ENCODE measurements at places on chromosomes 12 and 14.

DNA sequence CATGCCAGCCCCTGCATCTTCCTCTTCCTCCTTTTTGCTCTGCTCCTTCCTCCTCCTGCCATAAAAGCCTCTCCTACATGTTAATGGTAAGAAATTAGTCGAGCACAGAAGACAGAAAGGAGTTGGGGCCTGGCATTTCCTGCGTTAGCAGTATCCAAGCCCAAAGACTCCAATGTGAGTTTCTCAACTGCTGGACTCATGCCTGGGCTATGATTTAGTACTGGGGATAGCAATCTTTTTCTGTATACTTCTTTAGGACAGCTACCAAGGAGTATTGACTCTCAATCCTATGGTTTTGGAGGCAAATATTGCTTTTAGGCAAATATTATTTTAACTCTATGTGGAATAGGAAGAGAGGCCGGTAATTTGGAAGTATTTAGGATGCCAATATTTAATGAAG, 18.0 kb upstream of the SLC38A4 start:
- H3K27ac ChIP-seq: no peak overlapping the region
- no peaks in the 10 kb centered on the region for H3K27me3 ChIP-seq
- no peak for DNase-seq
- no peak overlapping the region for H3K4me3 ChIP-seq
- H3K4me1 ChIP-seq: no peaks in the 10 kb centered on the region

- H3K4me3 ChIP-seq: no peak overlapping the region
- H3K27me3 ChIP-seq: no peaks in the 10 kb centered on the region
- no peak overlapping the region for H3K27ac ChIP-seq
- H3K4me1 ChIP-seq: peaks cover 12% of the 10 kb centered on the region
- H3K36me3 ChIP-seq: peaks cover 46% of the 10 kb centered on the region
These were observed 27.2 kb upstream of the AP4S1 start for GRCh38 chr14:30998100-30998706.

DNA sequence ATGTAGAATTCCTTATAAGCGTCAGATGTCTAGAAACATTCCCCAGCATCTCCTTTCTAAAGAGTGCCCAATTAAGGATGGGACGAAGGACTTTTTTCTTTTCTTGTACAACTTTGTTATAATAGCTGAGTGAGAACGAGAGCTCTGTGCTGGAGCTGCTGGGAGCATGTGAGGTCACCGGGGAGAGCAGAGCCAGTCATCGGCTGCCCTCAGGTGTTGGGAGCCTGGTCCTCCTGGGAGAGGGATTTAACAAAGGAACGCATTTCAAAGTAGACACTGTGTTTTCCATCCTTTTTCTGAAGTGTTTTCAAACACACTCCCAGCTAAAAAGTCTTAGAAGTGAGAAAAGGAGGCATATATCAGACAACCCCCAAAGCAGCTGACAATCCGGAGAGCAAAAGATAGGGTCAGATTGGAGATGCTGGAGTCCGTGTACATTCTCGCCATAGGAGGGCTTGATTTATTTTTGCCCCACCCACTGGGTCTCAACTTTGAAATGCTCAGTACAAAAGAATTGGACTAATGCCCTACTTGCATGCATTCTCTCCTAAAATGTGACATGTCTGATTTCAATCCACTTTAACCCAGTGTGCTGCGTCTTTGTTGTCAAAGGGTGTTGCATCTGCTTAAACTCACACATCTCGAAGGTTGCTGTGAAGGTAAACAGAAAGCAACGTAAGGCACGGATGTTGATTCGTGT, 50.8 kb upstream of the PIWIL1 start:
- peaks cover 3% of the 10 kb centered on the region for H3K36me3 ChIP-seq
- H3K27me3 ChIP-seq: no peaks in the 10 kb centered on the region
- H3K27ac ChIP-seq: no peak overlapping the region
- no peak overlapping the region for H3K4me3 ChIP-seq
- no peak for DNase-seq

DNA sequence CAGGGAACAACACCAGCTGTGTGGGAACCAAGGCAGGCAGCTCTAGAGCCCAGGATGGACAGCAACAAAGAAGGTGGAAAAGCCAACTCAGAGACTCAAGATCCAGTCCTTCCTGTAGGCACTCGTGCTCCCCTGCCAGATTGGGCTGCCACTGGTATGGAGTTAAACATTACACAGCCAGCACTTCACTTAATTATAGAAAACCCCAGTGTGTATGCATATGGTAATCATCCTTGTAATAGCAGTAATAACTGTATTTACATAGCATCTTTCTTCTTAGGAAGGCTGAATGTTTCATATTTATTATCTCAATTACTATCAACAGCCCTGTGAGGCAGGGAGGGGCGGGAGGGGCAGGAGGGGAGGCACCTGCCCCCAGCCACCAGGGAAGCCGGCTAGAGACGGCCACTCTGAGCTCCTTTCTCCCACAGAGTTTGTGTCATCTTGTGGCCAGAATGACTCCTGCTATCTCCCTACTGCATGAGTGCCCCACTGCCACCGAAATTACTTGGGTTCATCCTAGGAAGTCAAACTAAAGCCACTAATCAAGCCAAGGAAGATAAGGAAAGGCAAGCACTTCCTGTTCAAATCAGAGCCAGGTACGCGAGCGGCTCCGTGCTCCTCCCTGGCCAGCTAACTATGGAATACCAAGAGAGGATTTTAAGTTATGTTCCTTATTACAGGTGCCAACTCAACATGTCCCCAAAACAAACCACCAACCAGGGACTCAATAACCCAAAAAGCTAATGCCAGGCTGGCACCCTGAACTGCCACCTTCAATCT, 15.7 kb upstream of the RAB35 start:
- H3K27me3 ChIP-seq: no peaks in the 10 kb centered on the region
- no peak for DNase-seq
- no peaks in the 10 kb centered on the region for H3K4me1 ChIP-seq

GRCh38 chr14:68668028-68668427, 124.8 kb downstream of the ZFP36L1 start:
- no peaks in the 10 kb centered on the region for H3K36me3 ChIP-seq
- no peak for DNase-seq
- H3K4me1 ChIP-seq: peaks cover 27% of the 10 kb centered on the region
- H3K27me3 ChIP-seq: no peaks in the 10 kb centered on the region
- H3K4me3 ChIP-seq: no peak overlapping the region

- H3K4me3 ChIP-seq: no peak overlapping the region
- peaks cover 3% of the 10 kb centered on the region for H3K27me3 ChIP-seq
- no peaks in the 10 kb centered on the region for H3K36me3 ChIP-seq
- peaks cover 13% of the 10 kb centered on the region for H3K4me1 ChIP-seq
- DNase-seq: no peak
These were observed 2.5 kb downstream of the ZBTB42 start for GRCh38 chr14:104803280-104803911.
